Gastrocnemius medialis (tissue), 4 donors: ENCODE measurements at places on chromosomes 5 and 9.
A peak's percentile ranks its signal among the peaks of the same experiment; 100 is the strongest.

GRCh38 chr5:175797521-175798038 is 73.8 kb upstream of the CPLX2 start:
- DNase-seq, result no peak

GRCh38 chr9:20043461-20043860 is 254.6 kb upstream of the SLC24A2 start:
- no peak for DNase-seq

GRCh38 chr5:40277161-40277906 is 402.4 kb upstream of the PTGER4 start:
- DNase-seq, result no peak

GRCh38 chr9:20302197-20302596 is 320.1 kb downstream of the MLLT3 start:
- DNase-seq, result no peak

DNA sequence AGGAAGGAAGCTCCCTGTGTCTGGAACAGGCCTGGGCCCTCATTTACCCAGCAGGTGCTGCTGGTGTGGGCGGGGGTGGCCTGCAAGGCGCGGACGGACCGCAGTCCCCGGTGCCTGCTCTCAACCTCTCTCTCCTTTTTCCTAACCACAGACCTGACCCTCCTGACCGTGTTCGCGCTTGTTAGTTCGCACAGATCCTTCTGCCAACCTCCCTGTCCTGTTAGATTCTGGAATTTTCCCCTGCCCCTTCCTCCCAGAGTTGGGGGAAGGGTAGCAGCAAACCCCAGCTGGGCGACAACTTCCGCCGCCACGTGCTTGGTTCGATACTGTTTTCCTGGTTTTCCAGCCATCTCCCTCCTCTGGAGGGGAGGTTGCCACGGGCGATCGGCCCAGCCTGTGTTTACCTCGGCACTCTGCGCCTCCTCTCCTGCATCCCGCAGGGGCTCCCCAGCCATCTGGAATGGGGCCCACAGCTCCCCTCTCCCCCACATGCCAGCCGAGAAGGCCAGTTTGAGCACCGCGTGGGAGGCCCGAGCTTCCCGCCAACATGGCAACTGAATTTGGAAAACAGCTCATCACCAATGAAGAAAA is 70.8 kb upstream of the UNC5A start:
- DNase-seq, result no peak

DNA sequence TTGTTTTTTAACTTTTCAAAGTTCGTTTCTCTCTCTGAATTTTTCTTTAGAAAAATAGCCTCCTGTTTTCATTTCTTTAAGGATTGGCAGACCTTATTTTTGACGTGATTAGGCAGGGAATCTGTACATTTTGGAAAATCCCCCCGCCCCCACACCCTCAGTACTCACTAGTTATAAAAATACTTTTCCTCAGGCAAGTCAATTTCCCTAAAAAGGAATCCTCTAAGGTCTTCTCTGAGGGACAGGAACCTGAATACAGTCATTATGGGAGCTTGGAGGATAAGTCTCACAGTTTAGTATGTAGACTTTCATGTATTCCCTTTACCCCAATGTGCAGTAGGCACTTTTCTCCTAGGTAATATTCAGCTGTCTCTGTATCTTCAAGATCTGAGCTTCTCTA is 3.9 kb upstream of the FER start:
- DNase-seq, result no peak

DNA sequence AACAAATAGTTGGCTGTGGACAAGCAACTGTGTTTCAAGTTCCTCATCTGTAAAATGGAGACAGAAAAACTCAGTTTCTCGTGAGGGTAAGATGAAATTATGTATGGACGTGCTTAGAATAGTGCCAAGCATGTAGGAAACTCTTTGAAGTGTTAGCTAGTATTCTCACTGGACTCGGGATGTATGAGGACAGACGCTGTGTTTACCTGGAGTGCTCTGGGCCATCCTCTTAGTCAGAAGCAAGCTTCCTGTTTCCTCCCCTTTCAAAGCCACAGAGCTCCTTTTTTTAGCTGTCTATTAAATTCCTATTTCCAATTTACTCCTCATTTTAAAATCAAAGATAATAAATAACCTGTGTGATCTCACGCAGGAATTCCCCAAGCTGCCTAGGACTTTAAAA is 23.8 kb upstream of the IQGAP2 start:
- no peak for DNase-seq

- DNase-seq, result no peak
Observed at GRCh38 chr5:31397926-31398557, 133.9 kb downstream of the DROSHA start.

DNA sequence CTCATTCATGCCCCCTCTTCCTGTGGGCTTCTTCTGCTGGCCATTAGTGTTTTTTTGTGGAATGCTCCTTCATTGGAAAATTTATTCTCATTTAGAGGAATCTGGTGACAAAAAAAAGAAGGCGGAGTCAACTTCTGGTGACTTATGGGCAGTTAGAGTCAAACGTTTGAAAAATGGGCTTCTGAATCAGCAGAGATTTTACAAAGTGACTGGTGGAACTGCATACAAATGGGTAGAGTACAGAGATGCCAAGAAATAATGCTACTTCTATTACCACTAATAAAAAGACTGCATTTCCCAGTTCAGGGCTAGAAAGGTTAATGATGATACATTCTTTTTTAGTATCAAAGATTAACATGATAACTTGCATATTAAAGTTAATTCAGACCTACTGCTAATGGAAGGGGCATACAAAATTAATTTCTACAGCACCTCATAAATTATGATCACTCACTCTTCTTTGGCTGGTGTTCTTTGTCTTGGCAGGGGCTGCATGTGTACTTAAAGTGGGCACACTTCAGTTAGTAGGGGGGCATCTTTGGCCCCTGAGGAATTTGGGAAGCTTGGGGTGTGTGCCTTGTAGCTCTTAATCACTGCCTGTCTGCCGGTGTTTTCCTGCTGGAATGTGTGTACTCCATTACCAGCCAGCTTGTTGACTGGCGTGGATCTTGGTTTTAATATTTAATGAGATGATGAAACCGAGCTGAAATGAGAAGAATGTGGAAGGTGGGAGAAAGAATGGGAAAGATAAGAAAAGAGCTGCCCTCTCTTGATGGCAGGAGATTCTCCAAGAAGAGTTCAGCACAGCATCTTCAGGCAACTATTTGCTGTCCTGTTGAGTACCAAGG is 148.9 kb downstream of the DOCK2 start:
- no peak for DNase-seq

DNA sequence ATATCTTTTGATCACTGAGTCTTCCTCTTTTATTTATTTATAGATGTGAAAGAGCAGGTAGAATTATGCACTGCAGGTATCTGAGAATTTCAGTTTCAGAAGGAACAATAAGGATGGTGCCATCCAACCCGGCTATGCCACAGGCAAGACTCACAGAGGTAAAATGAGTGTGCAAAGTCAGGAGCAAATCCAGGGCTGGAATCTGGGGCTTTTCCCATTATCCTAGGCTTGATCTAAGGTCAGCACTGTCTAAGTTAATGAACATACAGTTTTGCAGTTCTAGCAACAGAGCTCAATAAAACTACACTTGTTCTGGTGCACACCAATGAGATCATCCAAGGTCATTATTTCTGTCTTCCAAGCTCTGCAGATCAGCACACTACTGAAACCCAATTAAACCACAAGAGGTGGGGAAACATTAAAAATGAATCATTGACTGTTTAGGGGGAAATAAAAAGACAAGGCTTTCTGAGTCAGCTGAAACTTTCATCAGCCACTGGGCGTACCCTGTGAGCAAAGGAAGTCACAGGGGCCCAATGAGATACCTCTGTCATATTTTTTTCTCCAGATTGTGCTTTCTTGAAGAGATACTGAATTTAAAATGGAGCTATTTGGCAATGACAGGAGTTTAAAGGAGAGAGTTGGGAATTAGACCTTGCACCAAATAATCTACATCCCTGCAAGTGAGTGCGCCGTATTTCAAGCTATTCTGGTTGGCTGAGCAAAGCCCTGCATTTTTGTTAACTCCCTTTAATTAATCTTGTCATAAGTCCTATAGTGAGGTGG is 662.2 kb upstream of the ZNF608 start:
- no peak for DNase-seq

GRCh38 chr5:14572385-14572784 is 9.2 kb upstream of the OTULINL start:
- DNase-seq, result no peak

- no peak for DNase-seq
Observed at GRCh38 chr9:31759703-31760102, 624.7 kb upstream of the ACO1 start.

- no peak for DNase-seq
Observed at GRCh38 chr5:91302305-91302704, 80.8 kb downstream of the ARRDC3 start.

GRCh38 chr5:173913686-173914321 is 25.7 kb downstream of the CPEB4 start:
- DNase-seq, result no peak

GRCh38 chr9:106970219-106970975 is 107.4 kb downstream of the ZNF462 start:
- DNase-seq, result no peak

- no peak for DNase-seq
Observed at GRCh38 chr5:133473291-133473690, 139.1 kb downstream of the FSTL4 start.

- DNase-seq, result no peak
Observed at GRCh38 chr5:175214152-175214551, 229.8 kb downstream of the DRD1 start.

DNA sequence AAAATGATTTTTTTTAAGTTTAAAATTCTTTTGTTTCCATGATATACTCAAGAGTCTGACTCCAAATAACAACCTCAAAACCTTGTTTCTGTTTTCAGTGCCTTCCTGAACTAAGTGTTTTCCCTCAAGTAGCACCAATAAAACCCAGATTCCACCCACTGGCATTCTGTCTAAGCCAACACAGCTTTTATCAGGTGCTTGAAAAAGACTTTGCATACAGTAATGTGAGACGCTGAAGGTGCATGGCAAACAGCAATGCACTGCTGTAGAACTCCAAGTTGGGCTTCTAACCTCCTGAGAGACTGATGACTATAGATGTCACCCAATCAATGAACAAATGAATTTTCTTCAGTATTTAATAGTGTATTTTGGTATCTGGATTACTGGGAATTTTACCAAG is 95.7 kb downstream of the NFIB start:
- no peak for DNase-seq

DNA sequence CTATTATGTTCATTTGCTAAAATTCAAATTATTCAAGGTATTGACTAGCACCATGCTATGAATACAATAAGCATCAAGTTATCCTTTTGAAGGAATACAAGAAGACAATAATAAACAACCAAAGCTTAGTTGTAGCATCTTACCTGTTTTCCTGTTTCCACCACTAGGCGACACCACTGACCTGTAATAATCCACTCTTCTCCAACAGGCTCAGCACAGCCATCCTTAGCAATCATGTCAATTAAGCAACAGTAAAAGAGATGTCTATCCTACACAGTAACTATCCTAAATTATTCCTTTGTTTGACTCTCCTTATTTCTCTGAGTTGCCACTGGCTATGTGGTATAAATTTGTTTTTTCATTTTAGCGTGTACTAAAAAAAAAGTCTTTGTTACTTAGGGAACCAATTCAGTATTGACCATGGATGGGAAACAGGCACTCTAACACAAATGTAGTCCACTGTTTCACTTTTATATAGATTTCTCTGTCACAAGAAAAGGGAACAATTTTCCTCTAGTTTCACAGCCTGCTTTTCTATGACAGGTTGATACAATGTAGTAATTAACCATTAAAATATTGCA is 46.2 kb downstream of the PCA3 start:
- peak; percentile 15 for DNase-seq

DNA sequence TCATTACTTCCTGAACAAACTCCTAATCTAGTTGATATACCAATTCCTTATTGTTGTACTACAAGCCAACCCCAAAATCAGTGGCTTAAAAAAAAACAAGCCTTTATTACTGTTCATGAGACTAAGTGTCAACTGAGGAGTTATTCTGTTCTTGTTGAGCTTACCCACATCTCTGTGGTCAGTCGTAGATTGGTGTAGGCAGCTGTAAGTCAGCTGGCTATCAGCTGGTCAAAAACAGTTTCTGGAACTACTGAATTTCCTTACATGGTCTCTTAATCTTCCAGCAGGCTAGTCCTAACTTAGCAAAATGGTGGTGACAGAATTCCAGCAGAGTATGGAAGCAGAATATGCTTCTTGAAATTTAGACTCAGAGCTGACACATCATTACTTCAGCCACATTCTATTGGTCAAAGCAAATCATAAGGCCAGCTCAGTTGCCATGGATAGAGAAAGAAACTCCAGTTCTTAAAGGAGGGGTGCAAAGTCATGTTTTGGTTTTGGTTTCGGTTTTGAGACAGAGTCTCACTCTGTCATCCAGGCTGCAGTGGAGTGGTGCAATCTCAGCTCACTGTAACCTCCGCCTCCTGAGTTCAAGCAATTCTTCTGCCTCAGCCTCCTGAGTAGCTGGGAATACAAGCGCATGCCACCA is 386.1 kb upstream of the MPDZ start:
- DNase-seq, result no peak

- no peak for DNase-seq
Observed at GRCh38 chr5:61280205-61280604, 51.9 kb upstream of the ZSWIM6 start.

GRCh38 chr9:34929506-34930102 is 28.5 kb upstream of the PHF24 start:
- no peak for DNase-seq

DNA sequence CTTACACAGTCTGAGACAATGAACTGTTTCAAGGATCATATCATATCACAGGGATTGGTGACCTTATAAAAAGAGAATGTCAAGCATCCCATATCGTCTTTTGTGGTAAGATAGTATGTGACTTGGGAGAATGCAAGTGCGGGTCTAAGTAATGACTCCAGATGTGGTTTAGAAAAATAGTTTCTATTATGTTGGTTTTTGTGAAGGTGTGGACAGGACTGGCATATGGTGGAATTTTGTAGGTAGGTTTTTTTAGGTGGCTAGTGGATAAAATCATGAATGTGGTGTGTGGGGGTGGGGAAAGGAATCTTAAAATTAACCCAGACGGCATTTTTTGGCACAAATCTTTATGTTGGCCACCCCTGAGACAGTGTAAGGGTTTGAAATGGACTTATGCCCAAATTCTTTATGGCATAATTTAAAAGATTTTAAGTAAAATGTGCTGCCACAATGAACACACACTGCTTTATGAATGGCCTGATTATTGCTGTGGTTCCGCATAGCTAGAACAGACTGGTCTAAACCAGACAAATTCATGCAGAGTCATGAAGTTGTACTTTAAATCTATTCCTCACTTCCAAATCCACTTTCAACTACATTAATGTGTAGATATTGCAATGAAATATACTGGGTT is 204.8 kb upstream of the HAPLN1 start:
- DNase-seq, result no peak

DNA sequence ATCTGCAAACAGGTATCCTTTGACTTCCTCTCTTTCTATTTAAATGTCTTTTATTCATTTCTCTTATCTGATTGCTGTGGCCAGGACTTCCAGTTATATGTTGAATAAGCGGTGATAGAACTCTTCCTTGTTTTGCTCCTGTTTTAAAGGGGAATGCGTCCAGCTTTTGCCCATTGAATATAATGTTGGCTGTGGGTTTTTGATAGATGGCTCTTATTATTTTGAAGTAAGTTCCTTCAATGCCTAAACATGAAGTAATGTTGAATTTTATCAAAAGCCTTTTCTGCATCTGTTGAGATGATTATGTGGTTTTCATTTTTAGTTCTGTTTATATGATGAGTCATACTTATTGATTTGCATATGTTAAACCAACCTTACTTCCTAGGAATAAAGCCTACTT is 300.5 kb upstream of the CTNND2 start:
- DNase-seq, result no peak
